Mesendoderm (in vitro differentiated cells): ENCODE measurements at places on chromosomes 5 and 9.

GRCh38 chr9:76022317-76022716 lies 131.8 kb downstream of the PCSK5 start:
- no peak for DNase-seq

- DNase-seq = peak; percentile 16
Observed at GRCh38 chr9:127225801-127226625, 38.6 kb upstream of the GARNL3 start.

DNA sequence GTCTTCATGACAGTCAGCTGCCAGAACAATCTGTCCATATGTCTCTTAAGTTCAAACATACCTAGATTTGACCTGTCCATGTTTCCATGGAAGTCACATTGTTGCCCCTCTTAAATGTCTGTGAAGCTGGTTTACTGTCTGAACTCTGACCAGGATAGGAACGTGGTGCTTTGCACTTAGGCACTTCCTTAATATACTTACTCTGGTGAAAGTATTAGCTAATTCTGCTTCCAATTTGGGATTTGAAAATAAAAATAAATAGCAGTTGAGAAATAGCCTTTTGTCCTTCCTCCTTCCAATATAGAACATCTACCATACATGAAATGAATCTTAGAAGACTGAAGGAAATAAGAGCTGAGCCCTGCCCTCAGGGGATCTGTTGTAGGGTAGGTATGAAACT lies 524.5 kb upstream of the CLINT1 start:
- DNase-seq = no peak

DNA sequence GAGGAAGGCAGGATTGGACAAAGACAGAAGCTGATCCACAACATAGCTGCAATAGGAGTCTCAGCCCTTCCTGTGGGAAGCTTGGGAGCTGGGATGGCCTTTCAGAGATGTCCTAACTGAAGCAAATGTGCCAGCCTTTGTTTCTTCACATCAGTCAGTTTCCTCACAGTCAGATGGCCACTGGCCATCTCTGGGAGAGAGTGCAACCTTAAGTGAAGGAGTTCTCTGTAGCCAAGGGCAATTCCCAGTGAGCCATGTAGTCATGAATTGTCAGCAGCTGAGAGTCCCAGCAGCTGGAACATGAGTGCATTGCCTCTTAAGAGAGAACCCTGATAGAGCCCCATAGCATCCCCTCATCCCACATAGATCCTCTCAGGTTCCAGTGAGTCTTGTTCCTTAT lies 89.1 kb upstream of the LIFR start:
- DNase-seq = no peak

DNA sequence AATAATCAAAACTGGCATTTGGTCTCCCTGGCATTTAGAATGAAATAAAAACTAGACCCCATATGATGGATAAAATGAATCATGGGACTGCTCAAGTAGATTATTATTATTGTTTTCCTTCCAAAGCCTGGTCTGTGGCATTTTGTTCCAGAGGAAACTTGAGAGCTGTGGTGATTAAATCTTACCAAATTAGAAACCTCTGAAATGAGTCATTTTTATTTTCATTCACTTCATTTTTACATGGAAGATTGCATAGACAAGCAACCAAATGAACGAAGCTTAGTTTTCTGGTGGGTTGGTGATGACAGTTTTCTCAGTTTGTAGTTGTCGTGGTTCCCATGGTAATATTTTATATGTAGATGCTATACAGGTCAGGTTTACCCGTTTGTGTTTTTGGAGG lies 23.4 kb downstream of the PAM start:
- DNase-seq = no peak

GRCh38 chr9:22650946-22651345 lies 204.3 kb downstream of the DMRTA1 start:
- no peak for DNase-seq
